Peyer's patch (tissue), 4 donors: ENCODE measurements at places on chromosomes 5 and 9. TPM values are rescaled to one million over a fixed set of nuclear protein-coding genes. Genes with fewer than 3 reads are reported as not detected.

DNA sequence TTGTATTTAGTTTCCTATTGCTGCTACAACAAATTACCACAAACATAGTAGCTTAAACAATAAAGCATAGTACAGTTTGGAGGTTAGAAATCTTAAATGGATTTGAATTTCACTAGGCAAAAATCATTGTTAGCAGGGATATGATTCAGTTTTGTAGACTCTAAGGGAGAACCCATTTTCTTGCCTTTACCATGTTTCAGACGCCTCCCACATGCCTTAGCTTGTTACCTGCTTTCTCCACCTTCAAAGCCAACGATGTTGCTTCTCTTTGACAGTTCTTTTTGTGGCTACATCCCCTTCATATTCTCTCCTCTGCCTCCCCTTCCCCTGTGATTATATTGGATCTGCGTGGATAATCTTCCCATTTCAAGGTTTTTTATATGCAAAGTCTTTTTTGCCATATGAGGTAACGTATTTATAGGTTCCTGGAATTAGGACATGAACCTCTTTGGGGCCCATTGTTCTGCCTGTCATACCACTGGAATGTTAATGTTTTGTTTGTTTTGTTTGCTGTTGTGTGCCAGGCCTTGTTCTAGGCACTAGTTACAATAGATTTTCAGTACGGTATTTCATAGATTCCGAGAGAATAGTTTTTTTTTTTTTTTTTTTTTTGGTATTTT lies 54.1 kb downstream of the UHRF2 start:
- no peaks in the 10 kb centered on the region for H3K4me1 ChIP-seq
- H3K27me3 ChIP-seq, result no peaks in the 10 kb centered on the region
- H3K27ac ChIP-seq, result no peak overlapping the region
- no peak for DNase-seq

Gene GPBP1
- total RNA-seq, result 191 TPM

Gene CDH12
- total RNA-seq, result not detected

DNA sequence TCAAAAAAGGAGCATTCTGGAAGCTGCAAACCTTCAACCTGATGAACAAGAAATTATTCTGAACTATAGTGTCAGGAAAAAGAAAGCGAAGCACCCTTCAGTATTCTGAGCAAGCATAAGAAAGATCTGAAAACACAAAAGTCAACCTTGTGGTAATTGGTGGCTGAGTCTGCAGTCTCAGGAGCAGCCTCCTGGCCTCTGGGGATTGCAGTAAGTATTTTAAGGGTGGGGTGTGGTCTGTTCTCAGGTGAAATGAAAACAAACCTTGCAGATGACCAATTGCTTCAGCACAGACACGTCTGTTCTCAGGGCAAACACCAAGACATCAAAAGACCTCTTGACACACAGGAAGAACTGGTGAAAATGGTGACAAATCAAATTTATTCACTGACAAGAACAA lies 147.8 kb upstream of the RAPGEF1 start:
- H3K4me3 ChIP-seq, result no peak overlapping the region
- H3K36me3 ChIP-seq, result no peaks in the 10 kb centered on the region
- DNase-seq, result no peak
- H3K4me1 ChIP-seq, result no peaks in the 10 kb centered on the region

GRCh38 chr5:173583346-173583745 lies 33.1 kb downstream of the BOD1 start:
- no peak for DNase-seq
- no peak overlapping the region for H3K27ac ChIP-seq
- no peaks in the 10 kb centered on the region for H3K27me3 ChIP-seq
- H3K4me1 ChIP-seq, result no peaks in the 10 kb centered on the region
